Activated T-cell treated with anti-CD3 and anti-CD28 coated beads, Interleukin-2, amount 50 U/mL, for 48 hours (primary cell): ENCODE measurements at places on chromosomes 16 and 17.
A peak's percentile ranks its signal among the peaks of the same experiment; 100 is the strongest.

- DNase-seq, result no peak
Measured at GRCh38 chr17:78359321-78359996, 418 bp downstream of the SOCS3 start.

- no peak for DNase-seq
Measured at GRCh38 chr17:29948448-29949215, 7.2 kb downstream of the EFCAB5 start.

DNA sequence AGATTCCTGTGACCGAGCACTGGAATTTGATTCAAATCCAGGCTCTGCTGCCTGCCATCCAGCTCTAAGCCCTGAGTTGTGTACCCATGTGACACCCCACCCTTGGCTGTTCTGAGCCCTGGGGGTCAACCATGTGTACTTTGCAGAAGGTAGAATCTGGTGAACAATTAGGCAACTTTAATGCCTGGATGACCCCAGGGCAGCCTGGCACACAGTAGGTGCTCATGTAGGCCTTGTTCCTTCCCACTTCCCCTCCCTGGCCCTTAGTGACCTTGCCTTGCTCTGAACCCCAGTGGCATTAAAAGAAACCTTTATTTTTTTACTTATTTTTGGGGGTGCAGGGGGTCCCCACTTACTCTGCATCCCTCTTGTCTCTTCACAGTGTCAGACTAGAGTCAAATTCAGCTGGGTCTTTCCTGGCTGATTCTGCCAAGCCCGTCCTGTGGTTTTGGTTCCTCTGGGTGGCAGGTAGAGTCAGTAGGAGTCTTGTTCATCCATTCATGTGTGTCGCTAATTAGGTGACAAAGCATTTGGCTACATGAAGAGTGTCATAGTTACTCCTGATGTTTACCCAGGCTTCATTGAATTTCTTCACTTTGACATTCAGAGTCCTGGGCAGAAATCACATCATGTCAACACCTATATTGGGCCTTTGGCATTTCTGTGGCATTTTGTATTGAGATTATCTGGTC lies 89.1 kb downstream of the PLCG2 start:
- DNase-seq, result no peak

DNA sequence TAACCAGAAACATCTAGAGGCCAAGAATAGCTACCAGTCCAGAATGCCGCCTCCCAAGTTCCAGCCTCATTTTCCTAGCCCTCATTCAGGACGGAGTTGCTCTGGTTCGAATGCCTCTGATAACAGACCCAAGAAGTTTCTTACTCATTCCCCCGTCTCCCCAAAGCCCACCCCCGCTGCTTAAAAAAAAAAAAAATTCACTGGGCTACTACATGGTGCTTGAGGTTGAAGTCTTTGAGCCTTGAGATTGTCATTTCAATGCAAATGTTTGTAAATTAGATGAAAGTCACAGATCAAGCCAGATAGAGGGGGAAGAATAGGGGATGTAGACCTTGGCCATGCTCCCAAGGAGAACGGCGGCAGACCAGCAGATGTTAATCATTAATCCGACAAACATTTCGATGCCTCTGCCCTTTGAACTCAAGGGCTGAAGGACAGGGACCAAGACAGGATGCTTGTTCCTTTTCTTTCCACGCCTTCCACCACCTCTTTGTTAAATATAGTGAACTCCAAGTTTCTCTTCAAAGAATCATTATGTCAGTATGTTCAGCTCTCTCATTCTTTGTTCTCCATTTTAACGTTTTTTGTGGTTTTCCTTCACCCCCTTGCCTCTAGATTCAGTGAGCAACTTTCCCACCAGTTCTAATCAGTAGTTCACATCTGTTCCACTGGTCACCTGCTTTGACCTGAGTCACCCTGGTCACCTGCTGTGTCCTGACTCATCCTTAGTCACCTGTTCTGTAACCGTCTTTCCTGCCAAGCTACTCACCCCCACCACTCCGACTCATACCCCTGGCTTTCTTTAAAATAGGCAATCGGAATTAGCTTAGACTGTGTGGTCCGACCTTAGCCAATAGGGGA lies 190.3 kb downstream of the CPPED1 start:
- DNase-seq, result peak; percentile 66

DNA sequence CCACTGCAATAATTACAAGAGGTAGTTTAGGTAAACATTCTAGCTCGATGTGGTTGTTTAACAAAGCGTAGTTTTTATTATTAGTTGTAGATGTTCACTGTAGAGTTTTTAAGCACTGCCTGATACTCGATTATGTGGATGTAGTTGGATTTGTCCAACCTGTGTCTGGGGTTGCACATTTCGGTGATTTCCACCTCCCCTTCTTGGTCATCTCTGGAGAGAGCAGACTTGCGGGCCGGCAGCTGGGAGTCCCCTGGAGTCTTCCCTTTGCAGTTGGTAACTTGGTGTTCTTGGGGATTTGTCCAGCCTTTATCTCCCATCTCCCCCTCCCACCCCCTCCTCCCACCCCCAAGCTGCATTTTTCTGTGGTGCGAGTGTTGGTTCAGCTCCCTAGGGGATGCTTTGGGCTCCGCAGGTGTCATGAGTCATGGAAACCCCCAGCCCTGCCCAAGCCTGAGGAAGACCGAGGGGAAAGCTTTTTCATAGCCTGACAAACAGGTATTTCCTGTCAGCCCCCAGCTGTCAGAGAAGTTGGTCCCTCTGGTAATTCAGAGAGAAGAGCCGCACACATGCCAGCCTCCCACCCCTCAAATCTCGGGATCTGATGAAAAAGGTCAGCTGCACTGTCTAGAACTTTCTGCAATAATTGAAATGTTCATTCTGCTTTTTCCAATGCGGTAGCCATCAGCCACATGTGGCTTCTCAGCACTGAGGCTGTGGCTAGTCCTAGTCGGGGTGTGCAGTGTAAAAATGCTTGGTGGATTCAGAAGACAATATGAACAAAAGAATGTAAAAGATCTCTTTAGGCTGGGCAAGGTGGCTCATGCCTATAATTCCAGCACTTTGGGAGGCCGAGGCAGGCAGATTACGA lies 50.3 kb downstream of the KSR1 start:
- no peak for DNase-seq

- DNase-seq, result no peak
Measured at GRCh38 chr16:83044589-83044988, 417.8 kb downstream of the CDH13 start.

- DNase-seq, result no peak
Measured at GRCh38 chr17:61366076-61366714, 33.4 kb upstream of the TBX2 start.

- no peak for DNase-seq
Measured at GRCh38 chr16:87407511-87408112, 15.5 kb downstream of the MAP1LC3B start.

DNA sequence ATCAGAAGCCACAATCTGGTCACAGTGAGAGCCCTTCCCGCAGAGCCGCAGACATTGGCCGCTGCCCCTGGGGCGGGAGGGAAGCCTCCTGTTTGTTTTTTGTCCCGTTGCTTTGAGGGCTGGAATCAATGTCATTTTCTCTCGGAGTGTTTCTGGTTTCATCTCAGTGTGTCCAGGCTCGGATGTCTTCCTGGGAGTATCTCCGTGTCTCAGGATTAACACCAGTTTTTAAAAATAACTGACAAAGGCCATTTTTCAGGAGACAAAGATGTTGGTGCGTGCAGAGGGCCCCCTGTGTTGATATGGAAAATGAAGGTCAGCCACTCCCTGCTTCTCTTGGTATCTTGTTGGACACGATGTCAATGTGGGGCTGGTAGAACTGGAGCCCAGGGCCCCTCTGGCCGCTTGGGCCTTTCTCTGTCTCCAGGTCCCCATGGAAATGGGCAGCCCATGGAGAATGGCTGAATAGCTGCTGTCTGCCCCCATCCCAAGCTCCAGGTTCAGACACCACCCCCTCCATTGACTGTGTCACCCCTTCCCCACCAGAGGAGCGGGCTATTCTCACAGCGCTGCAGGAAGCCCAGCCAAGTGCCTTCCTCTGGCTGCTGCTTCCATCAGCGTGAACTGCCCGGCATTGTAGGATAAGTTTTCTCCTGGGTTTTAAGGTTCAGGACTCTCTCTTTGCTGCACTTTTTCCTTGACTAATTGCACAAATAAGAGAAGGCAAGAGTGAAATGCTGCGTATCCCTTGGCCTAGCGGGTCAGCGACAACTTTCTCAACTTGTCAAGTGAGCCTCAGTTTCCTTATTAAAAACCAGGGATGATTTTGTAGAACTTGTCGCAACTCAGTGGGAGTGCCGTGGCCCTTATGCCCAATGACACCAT lies 72.2 kb upstream of the METTL9 start:
- no peak for DNase-seq

- DNase-seq, result peak; percentile 63
Measured at GRCh38 chr17:7885367-7886226, 3.0 kb upstream of the CHD3 start.

GRCh38 chr17:81940538-81941483 lies 3.7 kb upstream of the PYCR1 start:
- no peak for DNase-seq

DNA sequence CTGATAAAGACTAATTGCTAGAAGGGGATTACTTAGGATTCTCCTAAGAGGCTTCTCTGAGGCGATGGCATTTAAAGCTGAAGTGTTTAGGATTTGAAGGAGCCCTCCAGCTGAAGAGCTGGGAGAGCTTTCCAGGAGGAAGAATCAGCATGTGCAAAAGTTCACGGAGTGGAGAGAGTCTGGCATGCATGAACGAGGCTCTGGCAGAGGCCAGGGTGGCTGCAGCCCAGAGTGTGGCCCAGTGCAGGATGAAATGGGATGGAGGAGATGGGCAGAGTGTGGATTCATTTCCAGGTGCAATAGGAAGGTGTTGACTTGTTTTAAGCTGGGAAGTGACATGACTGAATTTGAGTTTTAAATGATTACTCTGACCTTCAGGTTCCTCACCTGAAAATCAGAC lies 249.0 kb upstream of the CCL2 start:
- DNase-seq, result no peak

DNA sequence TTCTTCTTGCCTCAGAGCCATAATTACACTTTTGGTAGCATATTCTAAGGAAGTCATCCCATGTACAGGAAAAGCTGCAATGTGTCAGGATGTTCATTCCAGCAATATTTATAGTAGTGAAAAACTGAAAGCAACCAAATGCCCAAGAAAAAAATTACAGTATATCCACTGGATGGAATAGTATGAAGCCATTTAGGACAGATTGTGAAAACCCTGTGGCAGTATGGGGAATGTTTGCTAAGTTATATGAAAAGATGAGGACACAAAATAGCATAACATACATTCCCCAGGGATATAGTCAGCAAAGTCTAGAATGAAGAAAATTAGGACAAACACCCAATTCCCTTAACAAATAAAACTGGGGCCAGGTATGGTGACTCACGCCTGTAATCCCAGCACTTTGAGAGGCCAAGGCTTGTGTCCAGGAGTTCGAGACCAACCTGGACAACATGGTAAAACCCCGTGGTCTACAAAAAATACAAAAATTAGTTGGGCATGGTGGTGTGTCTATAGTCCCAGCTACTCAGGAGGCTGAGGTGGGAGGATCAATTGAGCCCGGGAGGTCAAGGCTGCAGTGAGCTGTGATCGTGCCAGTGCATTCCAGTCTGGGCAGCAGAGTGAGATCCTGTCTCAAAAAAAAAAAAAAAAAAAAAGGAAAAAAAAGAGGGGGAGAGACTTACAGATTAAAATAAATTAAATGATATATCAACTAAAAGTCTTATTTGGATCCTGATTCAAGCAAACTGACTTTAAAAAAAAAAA lies 2.3 kb downstream of the LRRC3C start:
- DNase-seq, result no peak

DNA sequence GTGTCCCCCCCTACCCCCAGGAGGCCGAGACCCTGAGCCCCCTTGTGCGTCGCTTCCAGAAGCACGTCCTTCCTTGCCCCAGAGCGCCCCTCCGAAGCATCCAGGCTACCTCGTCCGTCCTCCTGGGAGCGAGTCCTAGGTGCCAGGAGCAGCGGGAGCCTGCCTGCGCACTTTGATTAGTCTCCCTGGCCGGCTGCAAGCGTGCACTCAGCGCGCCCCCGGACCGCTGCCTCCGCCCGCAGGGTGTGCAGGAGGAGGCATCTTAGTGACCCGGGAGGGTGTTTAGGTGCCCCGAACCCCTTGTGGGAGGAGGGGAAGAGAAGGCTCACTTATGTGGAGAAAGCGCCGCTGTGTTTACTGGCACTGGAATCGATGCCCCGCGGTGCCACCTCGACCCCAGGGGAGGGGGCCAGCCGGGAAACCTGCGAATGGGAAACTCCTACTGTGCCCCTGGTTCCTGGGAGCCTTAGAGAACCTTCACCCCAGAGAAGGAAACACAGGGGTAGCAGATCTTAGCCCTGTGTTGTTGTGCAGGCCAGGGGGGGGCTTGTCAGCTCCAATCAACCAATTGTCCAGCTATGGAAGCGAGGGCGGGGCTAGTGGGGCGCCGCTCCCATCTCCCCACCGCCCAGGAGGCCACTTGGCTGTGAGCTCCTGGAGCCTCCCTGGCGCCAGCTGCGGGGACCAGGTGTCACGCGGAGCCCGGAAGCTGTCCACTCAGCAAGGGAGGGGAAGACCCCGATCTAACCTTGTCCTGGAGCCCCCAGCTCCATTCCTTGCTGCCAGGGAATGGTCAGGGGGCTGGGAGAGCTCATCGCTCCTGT lies 922.8 kb upstream of the EEF2KMT start:
- DNase-seq, result no peak
